Activated T-cell treated with anti-CD3 and anti-CD28 coated beads for 4 hours (primary cell): ENCODE measurements at places on chromosomes 2 and 18.

- DNase-seq, result no peak
These were observed 43.1 kb upstream of the HDAC4 start for GRCh38 chr2:239443666-239444567.

GRCh38 chr2:22027345-22028005 lies 903.7 kb downstream of the TDRD15 start:
- no peak for DNase-seq

GRCh38 chr2:51105811-51106210 lies 73.9 kb upstream of the NRXN1 start:
- DNase-seq, result no peak

GRCh38 chr2:46298272-46298521 lies 990 bp downstream of the EPAS1 start:
- no peak for DNase-seq

GRCh38 chr2:159608108-159608507 lies 8.2 kb downstream of the BAZ2B start:
- no peak for DNase-seq

GRCh38 chr2:183505911-183506310 lies 381.7 kb downstream of the NUP35 start:
- DNase-seq, result no peak

GRCh38 chr2:54529935-54530334 lies 73.8 kb downstream of the SPTBN1 start:
- no peak for DNase-seq

DNA sequence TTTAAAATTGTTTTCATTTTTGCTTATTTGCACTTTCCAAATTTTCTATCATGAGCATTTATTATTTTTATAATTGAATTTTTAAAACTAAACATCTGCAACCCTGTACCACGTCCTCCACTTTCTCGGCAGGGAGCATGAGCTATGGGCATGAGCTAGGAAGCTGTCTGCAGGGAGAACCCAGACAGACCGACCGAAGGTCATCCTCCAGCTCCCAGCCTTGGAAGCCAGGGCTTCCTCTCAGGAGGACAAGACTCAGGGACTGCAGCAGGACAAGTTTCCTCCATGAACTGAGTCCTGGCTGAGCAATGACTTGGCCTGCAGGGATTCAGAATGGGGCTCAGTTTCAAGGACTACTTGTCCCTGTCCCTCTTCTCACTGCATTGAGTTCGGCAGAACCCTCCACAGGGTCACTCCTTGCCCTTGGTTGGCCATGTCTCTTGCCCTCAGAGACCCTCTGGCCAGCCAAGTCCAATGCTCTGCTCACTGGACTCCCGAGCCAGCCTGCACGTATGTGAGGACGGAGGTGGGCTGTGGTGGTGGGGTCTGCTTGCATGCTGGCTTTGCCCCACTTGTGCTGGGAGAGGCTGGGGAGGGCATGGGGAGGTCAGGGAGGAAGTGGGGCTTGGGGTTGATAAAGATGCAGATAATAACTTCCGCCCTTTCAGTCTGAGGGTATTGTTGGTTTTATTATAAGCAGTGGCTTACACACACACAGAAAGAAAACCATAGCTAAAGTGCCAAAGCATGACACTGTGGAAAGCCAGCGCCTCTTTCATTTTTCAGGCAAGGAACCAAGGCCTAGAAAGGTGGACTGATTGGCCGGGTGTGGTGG lies 6.6 kb downstream of the NMUR1 start:
- no peak for DNase-seq

DNA sequence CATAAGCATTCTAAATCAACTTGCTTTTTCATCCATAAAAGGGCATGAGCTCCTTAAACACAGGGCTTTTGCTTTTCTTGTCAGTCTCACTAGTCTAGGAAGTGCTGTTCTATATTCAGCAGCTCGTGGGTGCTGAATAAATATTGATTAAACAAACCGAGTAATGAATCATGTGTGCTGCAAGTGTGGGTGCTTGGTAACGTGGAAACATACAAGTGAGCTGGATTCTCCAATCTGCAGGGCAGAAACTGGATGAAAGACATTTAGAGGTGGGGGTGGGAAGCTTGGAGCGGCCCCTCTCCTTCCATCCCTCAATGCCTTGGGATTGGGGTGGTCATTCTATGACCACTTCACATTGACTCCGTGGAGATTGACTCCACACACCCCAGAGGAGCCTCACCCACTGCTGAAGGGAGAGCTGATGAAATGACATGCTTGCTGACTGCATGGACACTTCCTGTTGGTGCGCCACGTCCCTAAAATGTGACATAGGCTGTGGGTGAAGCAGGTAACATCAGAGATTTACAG lies 114.6 kb downstream of the DOCK10 start:
- DNase-seq, result peak; percentile 36

DNA sequence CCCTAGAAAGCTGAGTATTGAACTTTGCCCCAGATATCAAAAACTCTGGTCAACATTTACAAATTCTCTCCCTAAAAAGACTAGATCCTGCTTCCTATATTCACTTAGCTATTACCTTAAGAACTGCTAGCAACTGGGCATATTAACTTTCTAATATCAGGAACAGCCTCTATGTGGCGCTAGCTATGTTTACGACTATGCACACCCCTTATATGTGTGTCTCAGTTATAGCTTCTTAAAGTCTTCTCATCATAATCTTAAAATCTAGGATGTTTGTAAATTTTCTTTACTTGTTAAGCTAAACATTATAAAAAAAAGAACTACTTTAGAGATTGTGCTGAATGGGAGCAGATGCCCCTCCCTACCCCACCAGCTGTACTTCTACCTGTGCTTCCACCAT lies 1.7 kb upstream of the STAMBP start:
- DNase-seq, result no peak

- no peak for DNase-seq
These were observed 127.7 kb upstream of the EPAS1 start for GRCh38 chr2:46169467-46169866.

DNA sequence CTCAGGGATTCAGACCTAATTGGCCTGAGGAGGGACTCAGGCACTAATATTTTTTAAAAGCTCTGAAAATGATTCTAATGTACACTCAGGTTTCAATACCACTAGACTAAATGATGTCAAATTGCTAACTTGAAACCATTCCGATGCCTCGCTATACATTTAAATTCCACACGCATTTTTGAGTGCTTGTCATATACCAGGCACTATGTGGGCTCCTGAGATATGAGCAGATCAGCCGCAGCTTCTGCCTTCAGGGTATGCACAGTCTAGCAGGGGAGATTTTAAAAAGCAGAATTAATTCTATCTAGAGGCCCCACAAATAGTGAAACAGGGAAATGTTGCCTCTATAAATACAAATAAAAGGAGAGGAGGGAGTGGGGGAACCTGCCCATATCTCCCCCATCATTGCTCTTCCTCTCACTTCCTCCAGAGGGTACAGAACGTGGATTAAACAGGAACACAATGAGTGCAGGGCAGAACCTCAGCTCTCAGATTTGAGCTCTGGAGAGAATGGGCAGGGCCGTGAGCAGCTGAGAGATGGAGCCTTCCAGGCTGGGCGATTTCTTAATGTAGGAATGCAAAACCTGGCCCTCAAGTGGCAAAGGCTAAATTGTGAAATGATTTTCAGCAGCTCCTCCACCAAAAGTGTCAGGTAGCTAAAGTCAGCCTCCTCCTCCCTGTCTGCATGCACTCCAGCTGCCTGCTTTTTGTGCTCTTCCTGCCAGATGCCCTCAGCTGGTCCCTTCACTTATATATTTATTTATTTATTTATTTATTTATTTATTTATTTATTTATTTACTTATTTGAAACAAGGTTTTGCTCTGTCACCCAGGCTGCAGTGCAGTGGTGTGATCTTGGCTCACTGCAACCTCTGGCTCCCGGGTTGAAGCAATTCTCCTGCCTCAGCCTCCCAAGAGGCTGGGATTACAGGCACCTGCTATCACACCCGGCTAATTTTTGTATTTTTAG lies 24.6 kb upstream of the LBH start:
- DNase-seq, result no peak

GRCh38 chr18:72086421-72086820 lies 457.7 kb downstream of the CBLN2 start:
- no peak for DNase-seq

GRCh38 chr2:101296371-101296770 lies 12.1 kb downstream of the RNF149 start:
- DNase-seq, result no peak

DNA sequence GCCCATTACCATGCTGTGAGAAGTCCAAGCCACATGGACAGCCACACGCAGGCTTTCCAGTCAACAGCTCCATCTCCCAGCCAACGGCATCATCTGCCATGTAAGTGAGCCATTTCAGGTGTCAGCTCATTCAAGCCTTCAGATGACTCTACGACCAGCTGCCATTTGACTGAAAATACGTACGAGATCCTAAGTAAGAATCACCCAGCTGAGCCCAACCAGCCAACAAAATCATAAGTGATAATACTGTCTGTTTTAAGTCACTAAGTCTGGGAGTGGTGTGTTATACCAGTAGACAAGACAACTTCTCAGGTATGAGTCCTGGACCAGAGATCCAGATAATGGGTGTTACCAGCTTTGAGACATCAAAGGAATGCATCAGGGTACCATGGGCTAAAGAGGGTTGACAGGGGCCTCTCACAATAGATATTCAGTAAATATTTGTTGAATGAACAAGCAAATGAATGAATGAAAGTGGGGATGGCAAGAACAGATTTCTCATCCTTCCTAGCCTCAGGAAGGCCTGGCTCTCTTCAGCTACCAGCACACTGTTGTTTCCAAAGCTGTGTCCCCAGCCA lies 52.9 kb upstream of the CTIF start:
- DNase-seq, result no peak

GRCh38 chr2:149662556-149662955 lies 75.0 kb upstream of the MMADHC start:
- no peak for DNase-seq

- no peak for DNase-seq
These were observed 36.4 kb downstream of the RAMP1 start for GRCh38 chr2:237895544-237896506.

- no peak for DNase-seq
These were observed 37.4 kb downstream of the LYPD6B start for GRCh38 chr2:149075853-149076252.

DNA sequence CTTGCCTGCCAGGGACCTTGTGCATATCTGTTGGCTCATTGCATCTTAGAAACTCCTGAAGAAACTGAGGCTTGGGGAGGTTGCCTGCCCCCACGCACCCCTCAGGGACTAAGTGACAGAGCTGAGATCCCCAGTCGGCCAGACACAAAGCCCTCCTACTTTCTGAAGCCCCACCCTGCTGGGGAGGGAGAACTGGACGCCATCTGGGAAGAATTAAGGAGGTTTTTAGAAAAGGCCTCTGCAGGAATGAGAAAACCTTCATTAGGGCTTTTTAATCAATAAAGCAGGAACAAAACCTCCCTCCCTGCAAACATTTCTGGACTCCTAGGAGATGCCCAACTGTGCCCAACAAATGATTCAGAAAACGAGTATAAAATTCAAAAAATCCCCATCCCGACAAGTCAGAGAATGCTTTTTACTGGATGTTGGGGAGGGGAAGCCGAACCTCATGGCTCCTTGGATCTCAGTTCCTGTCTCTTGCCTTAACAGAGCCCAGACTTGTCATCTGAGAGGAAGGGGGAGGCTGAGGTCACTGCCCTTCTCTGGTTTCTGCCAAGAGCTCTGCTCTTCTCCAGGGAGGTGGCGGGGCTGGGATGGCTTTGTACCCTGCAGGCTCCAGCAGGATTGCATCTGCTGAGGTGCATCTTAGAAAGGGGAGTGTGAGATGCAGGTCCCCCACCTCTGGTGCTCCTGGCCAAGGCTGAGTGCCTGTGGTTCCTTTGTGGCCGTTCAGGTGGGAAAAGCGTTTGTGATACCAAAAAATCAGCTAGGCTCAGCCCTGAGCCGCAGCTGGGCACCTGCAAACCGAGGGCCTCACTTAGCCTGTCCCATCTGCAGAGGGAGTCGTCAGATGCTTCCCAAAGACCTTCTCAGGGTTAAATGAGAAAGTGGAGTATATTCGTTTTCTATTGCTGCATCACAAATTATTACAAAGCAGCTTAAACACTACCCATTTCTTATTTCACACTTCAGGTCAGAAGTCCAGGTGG lies 142.4 kb downstream of the ZFP36L2 start:
- no peak for DNase-seq

DNA sequence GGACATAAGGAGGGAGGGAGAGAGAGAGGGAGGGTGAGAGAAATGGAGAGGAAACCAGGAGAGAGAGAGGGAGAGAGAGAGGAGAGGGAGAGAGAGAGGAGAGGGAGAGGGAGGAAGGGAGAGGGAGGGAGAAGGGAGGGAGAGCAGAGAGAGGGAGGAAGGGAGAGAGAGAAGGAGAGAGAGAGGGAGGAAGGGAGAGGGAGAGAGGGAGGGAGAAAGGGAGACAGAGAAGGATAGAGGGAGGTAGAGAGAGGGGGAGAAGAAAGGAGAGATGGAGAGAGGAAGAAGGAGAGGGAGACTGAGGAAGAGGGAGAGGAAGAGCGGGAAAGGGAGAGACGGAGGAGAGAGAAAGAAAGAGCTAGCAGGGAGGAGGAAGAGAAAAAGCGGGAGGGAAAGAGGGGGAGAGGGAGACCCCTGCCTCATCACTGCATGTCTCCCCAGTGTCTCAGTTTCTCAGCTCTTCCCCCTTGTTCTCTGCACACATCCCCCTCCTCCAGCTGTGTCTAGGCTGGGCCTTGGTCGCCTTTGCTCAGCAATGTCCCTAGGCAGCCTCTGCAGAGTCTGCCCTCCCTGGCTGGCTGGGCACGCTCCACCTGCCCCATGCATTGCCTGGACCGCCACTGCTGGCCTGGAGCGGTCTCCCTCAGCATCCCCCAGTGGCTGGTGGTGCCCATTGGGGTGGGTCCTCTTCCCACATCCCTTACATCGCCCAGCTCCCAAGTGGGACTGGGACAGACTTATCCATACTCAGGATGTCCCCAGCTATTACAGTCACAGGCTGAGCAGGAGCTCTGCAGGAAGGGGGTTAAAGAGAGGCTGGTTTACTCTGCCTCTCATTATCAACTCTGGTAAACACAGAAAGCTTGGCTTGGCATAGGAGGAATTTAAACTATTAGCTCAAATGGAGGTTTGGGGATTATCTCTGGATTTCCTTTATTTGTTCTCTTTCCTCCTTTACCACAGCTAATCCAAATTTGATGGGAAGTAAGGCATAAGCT lies 85.7 kb upstream of the APCDD1 start:
- DNase-seq, result no peak

- no peak for DNase-seq
These were observed 75.1 kb downstream of the SH3BP4 start for GRCh38 chr2:235026649-235027557.
